ENCODE measurements at places on chromosomes 2 and 18.

DNA sequence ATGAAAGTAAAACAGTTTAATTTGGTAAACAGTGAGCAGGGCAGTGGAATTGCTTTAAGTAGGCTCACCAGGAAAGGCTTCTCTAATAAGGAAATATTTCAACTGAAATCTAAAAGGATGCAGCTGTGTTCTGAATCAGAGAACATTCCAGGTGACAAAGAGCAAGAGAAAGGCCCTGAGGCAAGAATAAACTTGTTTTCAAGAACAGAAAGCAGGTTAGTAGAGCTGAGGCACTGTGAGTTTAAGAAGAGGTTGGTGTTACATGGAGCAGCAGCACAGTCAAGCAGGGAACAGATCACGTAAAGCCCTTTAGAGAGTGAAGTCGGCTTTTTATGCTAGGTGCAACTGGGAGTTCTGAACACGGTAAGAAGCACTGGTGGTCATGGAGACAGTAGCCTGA, 57.0 kb upstream of the SCN1A start:
- no peak for DNase-seq

GRCh38 chr18:7307526-7307925, 76.6 kb downstream of the LRRC30 start:
- DNase-seq = no peak

DNA sequence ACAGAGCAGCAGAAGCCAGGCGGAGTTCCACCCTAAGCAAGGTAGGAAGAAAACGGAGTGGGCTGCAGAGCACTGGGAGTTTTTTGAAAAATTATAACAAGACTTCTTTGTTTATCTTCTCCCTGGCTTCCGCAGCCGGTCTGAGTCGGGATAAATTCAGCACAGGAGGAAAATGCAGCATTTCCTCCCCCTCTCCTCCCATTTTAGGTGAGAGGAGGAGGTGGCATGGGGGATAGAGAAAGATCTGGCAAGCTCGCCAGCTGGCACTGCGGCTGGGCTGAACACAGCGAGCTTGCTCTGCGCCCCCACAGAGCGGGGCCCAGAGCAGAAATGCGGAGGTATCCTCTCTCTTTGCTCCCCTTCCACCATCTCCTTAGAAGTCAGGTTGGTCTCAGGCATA, 17.7 kb upstream of the CHRNA1 start:
- DNase-seq = no peak

- no peak for DNase-seq
Measured at GRCh38 chr2:64173156-64174135, 29.2 kb upstream of the PELI1 start.

DNA sequence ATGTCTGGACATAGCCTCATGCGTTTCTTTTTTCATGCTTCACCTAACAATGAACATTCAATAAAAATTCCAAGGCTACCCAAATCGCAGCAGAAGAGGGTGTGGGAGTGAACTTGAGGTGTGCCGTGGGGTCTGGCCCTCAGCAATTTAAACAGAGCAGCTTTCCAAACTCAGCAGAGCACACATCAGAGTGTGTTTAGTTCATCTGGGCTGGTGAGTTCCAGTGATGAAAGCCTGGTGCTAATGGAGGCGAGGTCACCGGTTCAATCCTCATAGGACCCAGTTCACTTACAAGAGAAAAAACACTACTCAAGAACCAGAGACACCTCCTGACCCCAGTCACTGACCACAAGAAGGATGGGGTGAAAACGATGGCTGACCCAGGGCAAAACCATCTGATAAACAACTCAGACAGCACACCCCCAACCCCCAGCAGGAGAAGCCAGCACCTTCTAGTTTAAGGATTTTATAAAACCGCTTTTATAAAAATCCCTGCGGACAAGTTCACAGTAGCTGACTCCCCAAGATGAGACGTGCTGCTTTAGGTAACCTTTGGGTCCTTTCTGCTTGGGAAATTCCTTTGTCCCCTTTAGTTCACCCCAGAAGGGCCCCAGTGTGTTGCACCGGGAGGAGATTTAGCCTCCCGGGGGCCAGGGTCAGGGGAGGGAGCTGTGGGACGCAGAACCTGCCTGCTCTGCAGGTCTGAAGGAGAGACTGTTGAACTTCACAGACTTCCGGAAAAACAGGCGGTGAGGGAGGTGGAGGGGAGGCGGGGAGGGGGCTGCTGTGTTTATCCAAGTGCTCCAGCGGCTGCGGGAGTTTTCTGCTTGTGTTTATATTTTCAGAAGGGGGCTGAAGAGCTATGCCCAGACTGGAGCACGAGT, 152.7 kb upstream of the SOX11 start:
- no peak for DNase-seq

DNA sequence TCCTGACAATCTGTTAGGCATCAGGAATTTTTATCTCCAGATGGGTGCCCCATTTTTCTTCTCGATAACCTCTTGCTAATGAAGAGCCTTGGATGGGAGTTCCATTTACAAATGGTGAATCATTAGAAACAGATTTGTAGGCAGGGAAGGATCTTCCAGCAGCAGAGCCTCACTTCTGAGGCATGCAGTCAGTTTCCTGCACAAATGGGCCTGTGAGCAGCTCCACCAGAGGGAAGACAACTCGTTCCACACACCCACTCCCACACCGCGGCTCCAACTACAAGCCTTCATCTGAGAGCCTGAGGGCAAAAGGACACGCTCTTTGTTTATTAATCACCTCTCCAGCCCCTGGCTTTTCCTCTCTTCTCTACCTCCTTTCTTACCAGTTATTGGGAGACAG, 108.5 kb downstream of the CTAGE1 start:
- no peak for DNase-seq

DNA sequence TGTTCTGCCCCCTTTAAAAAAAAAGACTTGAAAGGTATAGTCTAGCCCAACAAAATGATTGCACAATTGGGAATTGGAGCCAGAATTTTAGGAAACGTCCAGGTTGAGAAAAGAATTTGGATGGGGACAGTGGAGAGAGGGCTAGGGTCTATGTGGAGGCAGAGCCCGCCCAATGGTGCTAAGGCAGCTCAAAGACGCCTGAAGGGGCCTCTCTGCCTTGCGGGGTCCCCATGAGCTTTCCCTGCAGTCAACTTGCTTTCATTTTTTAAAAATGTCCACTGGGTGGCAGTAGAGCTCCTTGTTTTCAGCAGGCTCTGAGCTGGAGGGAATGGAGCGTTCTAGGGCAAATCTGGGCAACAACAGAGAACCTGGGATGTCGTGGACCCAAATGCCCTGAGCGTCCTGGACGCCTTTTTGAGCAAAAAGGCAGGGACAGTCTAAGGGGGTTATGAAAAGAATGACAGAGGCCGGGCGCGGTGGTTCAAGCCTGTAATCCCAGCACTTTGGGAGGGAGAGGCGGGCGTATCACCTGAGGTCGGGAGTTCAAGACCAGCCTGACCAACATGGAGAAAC, 40.2 kb upstream of the ITM2C start:
- DNase-seq = peak; percentile 41

DNA sequence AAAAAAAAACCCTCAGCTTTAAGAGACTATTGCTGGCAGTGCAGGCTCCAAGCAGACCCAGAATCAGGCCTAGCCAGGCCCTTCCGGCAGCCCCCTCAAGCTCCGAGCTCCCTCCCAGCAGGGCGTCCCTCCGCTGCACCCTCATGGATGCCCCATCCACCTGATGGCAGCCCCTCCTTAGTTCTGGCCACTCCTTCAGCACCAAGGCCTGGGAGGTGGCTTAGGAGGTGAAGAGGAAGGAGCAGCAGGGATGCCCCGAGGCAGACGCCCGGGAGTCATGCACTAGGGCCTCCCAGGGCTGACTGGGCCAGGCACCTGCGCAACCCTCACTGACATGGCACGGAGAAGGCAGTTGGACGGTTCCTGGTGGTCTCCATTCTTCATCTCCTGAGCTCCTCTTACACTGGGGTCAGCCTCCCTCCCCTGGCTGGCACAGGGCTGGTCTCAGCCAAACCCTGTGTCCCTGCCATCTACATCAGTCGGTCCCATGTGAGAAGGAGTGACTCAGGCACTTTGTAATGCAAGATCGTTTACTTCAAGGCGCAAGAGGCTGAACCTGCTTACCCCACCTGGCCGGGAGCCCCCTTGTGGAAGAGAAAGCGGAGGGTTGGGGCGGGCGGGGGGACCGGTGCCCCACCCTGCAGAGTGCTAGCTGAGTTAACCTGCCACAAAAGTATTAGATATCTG, 53.5 kb upstream of the ID2 start:
- no peak for DNase-seq

- DNase-seq = no peak
Measured at GRCh38 chr2:7572450-7572849, 655.2 kb downstream of the RNF144A start.

Measured in stimulated activated CD4-positive, alpha-beta T cell treated with anti-CD3 and anti-CD28 coated beads, TNF-alpha, amount 100 ng/mL, for 24 hours (primary cell).